ENCODE measurements at places on chromosomes 11 and 22.

DNA sequence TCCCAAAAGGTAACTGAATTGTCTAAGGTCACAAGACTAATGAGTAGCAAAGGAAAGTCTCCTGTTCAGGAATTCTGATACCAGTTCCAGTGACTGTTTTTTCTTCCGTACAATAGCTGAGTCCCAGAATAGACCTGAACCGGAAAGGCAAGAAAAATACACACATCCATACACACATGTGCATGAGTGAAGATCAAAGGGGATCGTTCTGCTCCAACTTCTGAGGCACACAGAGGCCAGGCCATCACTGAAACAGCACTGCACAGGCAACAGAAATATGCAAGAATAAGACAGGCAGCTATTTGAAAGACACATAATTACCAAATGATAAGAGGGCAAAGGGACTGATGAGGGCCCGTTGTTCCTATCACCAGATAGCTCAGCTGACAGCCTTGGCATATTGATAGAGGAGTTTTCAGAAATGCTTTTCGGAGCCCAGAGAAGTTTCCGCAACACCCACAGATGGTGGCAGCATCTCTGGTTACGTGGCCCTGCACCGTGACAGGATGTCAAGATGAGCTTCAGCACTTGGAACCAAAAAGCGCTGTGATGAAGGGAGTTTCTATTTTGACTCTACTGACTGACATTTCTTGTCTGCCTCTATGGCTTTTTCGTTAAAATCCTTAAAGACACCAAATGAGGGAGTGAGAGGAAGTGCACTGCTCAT is 280.6 kb downstream of the LARGE1 start:
- DNase-seq: no peak

DNA sequence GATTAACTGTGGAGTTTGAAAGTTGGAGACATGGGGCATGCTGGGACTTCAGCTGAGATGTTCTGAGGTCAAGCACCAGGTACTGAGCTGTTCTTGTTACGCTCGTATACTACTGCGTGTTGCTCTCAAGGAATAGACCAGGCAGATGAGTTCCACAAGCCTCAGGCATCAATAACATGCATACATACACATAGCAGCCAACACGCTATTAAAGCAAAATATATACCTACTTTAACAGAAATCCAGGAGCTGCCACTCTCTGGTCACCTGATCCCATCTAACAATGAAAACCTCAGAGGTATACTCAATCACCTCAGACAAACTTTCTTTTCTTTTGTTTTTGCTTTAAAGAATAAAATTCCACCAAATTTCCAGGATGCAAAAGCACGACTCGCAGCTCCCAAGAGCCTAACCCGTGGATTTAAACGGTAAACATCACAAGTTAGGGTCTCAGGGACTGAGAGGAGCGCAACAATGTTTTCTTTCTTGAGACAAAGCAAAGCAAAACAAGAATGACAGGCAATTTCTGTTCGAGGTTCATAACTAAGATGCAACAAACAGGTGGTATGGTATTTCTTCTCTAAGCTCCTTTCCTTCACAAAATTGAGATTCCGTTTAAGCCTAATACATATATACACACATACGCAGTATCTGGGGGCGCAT is 16.5 kb downstream of the BLID start:
- DNase-seq: no peak

GRCh38 chr11:61976813-61977475 is 9.5 kb upstream of the FTH1 start:
- no peak for DNase-seq

GRCh38 chr11:9701799-9702198 is 37.9 kb downstream of the SWAP70 start:
- no peak for DNase-seq

DNA sequence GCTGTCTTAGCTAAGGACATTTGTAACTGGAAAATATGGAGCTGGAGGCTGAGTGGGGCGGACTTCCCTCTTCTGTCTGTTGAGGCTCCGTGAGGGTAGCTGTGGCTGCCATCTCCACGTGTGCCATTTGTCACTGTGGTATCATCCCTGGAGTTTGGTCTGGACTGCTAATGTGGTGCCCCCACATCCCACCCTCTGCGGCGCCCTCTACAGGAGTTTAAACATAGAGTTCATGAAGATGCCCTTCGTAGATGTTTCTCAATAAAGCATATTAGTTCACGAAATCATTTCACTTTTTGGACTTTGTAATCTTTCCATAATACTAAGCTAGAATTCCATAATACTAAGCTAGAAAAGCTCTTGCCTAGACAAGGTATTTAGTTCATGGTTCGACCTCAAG is 52.4 kb downstream of the TECTA start:
- DNase-seq: no peak

DNA sequence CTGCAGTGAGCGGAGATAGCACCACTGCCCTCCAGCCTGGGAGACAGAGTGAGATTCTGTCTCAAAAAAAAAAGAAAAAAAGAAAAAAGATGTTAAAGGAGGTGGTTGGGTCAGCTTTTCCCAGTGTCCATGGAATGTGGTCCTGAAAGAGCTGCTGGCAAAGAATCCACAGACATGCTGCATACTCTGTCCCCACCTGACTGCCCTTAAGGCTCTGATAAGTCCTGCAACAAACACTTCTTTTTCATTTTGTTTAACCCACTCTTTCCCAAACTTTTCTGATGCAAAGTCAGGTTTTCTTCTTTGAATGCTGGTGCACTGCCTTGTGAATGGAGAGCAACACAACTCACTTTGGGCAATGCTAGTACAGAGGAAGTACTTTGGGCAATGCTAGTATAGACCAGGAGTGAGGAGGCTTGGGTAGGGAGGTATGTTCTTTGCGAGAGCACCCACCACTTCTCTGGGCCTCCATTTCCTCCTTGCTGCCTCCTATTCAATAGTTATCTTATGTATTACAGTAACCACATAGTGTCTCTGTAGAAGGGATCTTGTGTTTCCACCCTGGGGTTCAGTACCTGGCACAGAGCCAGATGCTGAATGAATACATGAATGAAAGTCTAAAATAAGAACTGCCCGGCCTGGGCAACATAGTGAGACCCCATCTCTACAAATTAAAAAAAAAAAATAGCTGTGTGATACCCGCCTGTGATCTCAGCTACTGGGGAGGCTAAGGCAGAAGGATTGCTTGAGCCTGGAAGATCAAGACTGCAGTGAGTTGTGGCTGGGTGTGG is 18.9 kb downstream of the LIF start:
- no peak for DNase-seq

DNA sequence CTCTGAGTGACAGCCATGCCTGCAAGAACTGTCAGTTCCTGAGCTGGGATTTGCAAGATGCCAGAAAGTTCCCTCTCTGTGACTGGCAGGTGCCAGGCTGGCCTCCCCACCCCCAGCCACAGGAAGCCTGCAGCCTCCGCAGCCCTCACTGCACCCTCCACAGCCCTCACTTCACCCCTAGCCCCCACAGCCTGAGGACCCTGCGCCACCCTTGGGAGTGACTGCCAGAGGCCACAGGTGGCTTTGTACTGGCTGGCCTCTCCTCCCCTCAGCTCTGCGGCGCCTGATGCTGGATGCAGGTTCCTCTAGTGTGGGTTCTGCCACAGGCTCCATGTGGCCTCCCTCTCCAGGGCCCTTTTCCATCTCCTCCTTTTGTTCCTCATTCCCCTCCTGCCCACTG is 28.7 kb downstream of the MPPED1 start:
- DNase-seq: no peak

- DNase-seq: no peak
Measured at GRCh38 chr22:22746963-22747933, 102.8 kb downstream of the GGTLC2 start.

DNA sequence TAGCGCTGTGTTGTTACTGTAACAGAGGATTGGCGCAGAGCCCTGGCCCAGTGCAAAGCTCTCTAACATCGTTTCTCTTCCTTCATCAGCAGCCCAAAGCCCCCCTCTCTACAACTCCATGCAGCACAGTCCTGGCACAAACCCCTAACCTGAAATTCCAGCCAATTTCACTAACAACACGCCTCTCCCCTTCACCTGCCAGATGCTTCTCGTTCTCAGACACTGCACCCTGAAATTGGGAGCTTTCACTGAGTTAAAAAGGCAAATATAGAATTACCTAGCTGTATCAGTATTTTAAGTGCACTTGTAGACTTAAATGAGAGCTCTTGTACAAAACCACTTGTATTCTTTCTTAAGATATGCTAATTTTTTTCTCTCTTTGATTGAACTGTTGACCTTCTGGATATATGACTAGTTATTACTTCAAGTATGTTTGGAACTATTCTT is 16.3 kb downstream of the GRAP2 start:
- DNase-seq: no peak

Data from stimulated activated CD4-positive, alpha-beta T cell treated with anti-CD3 and anti-CD28 coated beads, Interleukin-2, amount 100 ng/mL, for 4 hours (primary cell).